ENCODE measurements at places on chromosomes 1 and 21.

DNA sequence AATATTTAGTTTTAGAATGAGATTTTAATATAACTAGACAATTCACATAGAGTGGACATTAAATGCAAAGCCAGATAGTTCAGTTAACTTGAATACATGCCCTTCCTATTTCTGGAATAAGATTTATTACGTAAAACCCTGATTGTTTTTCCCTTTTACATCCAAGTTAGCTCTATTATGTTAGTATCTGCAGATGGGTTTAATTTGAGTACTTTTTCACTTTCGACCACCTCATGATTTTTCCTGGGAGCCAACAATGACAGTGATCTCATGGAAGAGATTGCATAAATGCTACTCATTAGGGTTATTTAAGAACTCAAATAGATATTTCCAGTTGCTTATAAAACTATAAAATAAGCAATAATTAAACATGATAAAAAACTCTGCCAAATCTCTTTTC is 199.4 kb upstream of the PTGFR start:
- DNase-seq = no peak

GRCh38 chr1:233635765-233636502 is 22.0 kb downstream of the KCNK1 start:
- DNase-seq = no peak

DNA sequence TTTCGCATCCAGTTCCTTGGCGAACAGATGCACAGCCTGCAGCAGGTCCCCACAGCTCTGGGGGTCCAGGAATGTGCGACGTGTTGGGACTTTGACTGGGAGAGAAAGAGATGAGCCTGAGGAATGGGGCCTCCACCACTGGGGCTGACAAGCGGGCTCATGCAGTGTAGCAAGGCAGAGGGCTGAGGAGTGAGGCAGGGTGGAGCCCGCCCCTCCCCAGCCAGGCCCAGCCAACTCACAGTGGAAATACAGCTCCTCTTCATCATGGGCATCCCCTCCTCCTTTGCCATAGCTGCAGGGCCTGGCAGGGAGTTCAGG is 30.7 kb downstream of the CDCA8 start:
- no peak for DNase-seq

DNA sequence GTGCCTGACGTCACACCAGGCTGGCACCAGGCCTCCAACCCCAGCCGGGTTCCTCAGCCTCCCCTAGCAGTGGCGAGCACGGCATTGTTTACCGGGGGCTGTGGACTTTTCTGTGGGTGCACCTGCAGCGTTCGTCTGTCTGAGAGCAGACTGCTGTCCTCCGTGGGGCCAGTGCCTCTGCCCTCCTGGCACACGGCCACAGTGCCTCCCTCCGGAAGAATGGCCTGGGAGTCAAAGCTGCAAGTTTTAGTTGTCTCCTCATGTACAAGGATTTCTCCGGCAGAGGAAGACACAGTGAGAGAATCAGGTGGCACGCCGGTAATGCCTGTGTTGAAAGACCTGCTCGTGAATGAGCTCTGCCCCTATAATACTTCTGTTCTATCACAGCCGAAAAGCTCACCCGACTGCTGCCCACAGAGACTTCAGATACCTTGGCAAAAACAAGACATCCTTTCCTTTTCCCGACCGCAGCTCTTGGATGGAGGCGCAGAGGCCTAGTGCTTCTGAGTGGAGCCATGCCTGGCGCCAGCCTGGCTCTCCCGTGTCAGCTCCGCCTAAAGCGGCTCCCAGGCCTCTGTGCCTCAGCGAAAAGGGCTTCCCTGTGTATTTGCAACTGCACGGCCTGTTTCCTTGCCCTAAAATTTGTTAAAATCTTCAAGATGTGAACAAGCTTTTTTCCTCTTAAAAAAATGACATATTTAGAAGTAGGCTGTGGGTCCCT is 71.4 kb downstream of the AGPAT3 start:
- no peak for DNase-seq

- no peak for DNase-seq
Measured at GRCh38 chr1:199279067-199279466, 640.2 kb downstream of the PTPRC start.

GRCh38 chr1:58709540-58710175 is 9.8 kb upstream of the MYSM1 start:
- DNase-seq = no peak

- peak; percentile 98 for DNase-seq
Measured at GRCh38 chr1:40338745-40339419, 21.8 kb upstream of the COL9A2 start.

GRCh38 chr21:18153063-18153462 is 91.6 kb upstream of the CHODL start:
- no peak for DNase-seq

GRCh38 chr21:38879912-38880576 is 74.3 kb downstream of the ETS2 start:
- no peak for DNase-seq

DNA sequence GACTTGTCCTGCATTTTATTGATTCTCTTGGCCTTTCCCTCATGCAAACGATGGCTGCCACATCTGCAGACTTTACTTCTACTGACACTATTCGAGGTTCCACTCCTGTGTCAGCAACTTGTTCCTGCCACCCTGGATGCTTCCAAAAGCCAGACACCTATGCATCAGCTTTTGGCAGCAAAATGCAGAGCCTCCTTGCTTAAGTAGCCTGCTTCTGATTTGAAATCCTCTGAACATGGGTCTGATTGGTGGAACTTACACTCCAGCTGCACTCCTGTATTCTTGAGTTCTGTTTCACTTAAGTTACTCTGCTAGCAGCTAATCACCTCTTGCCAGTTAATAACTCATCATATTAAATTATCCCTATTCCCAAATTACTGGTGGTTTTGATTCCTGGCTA is 152.1 kb upstream of the FMN2 start:
- no peak for DNase-seq

DNA sequence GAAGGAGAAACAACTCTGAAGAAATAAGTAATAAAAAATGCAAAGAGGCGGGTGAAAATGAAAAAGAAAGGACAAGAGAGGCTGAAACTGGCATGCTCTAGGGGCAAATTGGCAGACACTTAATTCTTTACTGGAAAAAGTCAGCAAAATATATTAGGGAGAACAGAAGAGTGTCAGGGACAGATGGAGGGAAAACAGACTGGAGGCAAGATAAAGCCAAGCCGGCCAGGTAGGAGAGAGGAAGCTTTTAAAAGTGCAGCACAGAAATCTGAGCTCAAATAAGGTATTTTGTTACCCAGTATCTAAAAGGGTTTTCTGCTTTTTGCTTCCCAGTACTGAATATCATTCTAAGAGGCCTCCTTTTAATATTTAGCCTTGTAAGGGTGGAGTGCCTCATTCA is 339.3 kb downstream of the PAPPA2 start:
- DNase-seq = no peak

- DNase-seq = no peak
Measured at GRCh38 chr1:87523466-87523865, 194.8 kb downstream of the LMO4 start.

DNA sequence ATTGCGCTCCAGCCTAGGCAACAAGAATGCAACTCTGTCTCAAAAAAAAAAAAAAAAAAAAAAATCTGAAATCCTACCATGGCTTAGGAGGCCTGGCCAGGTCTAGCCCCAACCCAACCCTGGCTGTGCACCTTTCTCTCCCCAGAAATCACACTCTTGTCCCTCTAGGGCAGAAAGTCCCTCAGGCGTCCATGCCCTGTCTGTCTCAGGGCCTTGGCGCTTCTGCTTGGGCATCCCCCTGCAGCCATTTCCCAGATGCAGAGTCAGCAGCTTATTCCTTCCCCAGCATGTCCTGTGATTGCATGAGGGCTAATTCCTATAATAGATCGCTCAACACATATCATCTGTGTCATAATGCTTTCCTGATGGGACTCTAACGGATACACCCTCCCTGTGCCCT is 57.3 kb upstream of the PCP4 start:
- DNase-seq = no peak

DNA sequence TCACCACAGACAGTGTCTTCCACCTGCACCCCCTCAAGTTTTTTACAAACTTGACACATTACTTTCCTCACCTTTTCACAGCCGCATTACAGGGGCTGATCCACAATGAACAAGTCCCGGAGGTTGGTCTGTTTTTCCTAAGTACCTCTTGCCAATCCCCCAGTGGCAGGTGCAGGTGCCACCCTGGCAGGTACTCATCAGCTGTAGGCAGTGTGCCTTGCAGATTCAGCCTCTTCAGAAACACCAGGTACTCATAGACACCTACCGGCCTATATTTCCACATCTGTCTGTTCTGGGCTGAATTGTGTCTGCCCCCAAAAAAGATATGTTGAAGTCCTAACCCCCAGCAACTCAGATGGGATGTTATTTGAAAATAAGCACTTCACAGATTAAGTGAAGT is 81.4 kb upstream of the CNIH3 start:
- no peak for DNase-seq

- peak; percentile 83 for DNase-seq
Measured at GRCh38 chr1:6465461-6466005, 440 bp downstream of the TNFRSF25 start.

DNA sequence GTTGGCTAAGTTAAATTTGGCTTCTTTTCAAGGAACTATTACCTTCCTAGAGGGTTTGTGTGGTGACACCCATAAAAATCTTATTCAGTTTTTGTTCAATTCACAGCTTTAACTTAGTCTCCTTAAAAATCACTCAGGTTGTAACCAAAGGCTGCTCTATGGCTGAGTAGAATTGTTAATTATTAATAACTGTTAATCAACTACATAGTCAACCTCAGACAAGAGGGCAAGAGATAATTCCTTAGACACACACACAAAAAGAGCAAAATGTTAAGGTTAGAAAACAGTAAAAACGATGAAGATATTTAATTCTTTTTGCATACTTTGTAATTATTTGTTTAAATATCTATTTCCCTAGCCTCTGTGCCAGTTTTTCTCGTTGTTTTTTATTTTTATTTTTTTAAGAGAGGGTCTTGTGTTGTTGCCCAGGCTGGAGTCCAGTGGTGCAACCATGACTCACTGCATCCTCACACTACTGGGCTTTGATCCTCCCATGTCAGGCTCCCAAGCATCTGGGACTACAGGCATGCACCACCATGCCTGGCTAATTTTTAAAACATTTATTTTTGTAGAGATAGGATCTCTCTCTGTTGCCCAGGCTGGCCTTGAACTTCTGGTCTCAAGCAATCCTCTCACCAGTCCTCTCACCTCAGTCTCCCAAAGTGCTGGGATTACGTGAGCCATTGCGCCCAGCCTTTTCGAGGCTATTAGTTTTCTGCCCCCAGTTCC is 215.2 kb downstream of the DISC1 start:
- no peak for DNase-seq

- DNase-seq = no peak
Measured at GRCh38 chr1:35203295-35203694, 10.3 kb upstream of the SFPQ start.

GRCh38 chr1:23394181-23394580 is 24.5 kb upstream of the ZNF436 start:
- no peak for DNase-seq

GRCh38 chr1:21594501-21594900 is 74.7 kb downstream of the RAP1GAP start:
- no peak for DNase-seq

- peak; percentile 42 for DNase-seq
Measured at GRCh38 chr1:44227211-44227610, 13.9 kb downstream of the DMAP1 start.

- no peak for DNase-seq
Measured at GRCh38 chr1:158286941-158287346, 2.8 kb upstream of the CD1C start.

GRCh38 chr1:30650968-30651320 is 72.4 kb downstream of the MATN1 start:
- no peak for DNase-seq

DNA sequence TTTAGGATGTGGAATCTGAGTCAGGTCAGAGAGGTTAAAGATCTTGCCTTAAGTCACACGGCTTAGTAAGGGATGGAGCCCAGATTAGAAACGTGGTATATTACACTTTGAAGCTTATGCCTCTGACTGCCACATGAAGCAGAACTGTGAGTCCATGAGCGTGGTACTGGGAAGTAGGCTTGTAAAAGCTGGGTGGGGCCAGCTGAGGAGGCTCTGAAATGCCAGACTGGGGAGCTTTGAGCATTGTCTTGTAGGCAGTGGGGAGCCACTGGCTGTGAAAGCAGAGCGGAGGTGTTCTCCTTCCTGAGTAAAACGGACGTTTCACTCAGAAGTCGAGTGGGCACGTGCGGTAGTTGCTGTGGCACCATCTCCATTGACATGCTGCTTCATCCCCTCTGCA is 72.6 kb upstream of the USP24 start:
- DNase-seq = no peak

DNA sequence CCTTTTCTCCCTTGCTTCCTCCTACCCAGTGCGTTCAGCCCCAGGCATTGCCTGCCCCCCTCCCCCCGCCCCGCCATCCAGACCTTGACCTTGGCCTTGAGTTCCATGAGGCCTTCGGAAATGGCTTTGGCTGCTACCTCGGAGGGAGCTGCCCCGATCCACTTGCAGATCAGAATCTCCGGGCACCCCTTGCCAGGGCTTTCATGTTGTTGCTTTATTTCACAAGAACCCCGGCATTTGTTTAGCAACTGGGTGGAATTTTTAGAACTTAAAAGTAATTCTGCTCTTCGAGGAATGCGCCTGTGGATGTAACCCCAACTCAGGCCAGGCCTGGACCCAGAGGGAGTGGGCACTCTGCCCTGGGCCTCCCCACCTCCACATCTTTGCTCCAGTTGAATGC is 154.1 kb upstream of the TMEM51 start:
- DNase-seq = no peak

DNA sequence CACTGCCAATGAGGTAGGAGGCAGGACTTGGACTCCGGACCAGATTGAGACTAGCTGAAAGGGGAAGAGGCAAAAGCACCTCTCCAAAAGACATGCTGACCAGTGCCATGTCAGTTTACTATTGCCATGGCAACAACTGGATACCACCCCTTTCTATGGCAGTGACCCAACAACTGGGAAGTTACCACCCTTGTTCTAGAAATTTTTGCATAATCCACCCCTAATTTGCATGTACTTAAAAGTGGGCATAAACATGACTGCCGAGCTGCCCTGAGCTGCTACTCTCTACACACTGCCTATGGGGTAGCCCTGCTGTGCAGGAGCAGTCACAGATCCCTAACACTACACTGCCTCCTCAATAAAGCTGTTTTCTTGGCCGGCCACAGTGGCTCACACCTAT is 19.0 kb upstream of the SLC6A9 start:
- no peak for DNase-seq

GRCh38 chr1:13702425-13703127 is 2.6 kb downstream of the PRDM2 start:
- DNase-seq = peak; percentile 65

GRCh38 chr1:212173567-212173966 is 111.6 kb upstream of the PPP2R5A start:
- DNase-seq = no peak

DNA sequence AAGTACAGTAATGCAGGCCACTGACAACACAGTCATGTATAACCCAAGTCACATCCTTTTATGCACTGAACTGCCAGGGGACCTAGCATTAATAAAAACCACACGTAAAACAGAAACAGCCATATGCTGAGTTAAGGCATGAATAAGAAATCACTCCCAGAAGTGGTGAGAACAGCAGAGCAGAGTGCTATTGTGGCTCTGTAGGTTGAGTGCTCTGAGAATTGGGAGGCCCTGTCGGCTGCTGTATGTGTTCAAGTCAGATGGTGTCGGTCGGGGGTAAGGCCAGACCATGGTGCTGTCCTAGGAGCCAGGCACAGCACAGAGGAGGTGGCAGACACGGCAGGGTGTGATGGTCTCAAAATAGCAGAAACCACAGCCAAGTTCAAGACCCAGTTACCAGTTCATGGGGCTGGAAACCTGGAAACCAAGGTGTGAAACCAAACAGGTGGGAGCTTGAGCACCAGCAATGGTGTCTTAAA is 126.6 kb upstream of the COA6 start:
- no peak for DNase-seq

- no peak for DNase-seq
Measured at GRCh38 chr1:230750986-230751625, 3.9 kb downstream of the CAPN9 start.
